Stimulated activated CD4-positive, alpha-beta T cell treated with anti-CD3 and anti-CD28 coated beads, Interleukin-1b, Interleukin-23, amount 100 ng/mL, for 1 hour (primary cell): ENCODE measurements at places on chromosomes 16 and 17.

DNA sequence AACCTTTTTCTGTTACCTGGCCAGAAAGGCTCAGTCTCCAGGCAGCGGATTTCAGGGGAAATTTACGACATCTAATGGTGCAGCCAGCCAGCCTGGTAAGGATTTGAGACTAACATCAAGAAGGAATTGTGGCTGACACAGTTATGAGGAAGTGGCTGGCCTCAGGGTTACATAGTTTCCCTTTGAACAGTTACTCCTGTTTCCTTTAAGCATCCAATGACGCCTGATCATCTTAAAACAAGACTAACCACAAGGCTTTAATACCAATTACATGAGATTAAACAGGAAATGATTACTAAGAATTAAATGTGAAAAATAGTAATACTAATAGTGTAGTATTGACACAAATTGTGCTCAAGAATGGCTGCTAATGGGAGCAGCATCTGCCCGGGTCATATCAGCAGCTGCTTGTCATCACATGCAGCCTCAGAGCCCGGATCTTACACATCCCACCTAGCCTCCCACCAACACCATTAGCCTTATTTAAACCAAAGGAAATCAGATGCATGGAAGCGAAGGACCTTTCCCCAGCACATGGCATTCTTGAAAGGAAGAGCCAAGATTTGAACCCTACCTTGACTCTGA lies 431.8 kb downstream of the PMP22 start:
- DNase-seq, result no peak

DNA sequence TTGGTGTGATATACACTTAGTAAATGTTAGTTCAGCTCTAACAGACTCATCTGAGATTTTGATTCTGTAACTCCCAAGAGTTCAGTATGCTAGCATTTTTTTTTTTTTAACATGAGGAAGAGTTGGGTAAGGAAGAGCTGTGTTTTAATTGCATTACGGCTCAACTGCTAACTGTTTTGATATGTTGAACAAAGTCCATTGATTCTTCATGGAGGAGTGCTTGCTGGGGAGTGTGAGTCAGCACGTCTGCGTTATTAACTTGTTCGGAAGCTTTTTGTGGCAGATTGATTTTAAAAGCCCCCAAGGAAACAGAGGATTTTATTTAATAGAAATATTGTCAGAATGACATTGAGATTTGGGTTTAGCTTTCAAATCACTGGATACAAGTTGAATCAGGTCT lies 45.8 kb downstream of the PITPNC1 start:
- DNase-seq, result no peak

- DNase-seq, result no peak
Measured at GRCh38 chr17:34114174-34114573, 140.9 kb upstream of the CCL2 start.

DNA sequence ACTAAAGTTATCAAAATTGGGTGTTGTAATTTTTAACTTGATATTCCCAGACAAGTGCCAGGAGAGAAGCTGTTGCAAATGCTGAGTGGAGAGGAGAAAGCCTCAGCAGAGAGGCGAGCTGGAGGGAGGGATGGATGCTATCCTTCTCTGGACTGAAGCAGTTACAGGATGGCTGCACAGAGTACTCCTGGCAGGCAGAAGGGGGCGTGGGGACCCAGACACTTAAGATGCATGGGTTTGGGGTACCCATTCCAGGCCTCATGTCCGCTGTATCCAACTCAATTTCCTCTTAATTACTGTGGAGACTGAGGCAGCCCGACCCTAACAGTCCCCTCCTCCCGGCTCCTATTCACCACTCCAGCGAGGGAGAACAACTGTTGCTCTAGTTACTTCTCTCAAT lies 25.4 kb upstream of the ALDH3A1 start:
- no peak for DNase-seq

DNA sequence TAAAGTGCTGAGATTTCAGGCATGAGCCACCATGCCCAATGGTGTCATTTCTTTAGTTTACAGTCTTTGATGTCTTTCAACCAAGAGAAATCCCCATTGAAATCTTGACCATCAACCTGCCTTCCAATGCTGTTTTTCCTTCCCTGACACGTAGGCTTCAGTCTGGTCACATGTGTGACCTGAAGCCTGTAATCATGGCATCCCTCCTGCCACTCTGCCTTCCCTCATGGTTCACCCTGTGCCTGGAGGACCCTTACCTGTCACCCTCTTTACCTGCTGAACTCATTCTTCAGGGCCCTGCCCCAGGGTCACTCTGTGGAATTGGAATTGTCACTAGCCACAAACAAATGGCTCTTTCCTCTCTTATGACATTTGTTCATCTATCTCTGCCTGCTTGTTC lies 18.1 kb upstream of the ARHGAP23 start:
- no peak for DNase-seq

GRCh38 chr16:78075800-78076199 lies 23.7 kb upstream of the WWOX start:
- no peak for DNase-seq

- no peak for DNase-seq
Measured at GRCh38 chr17:27423651-27424050, 32.6 kb upstream of the KSR1 start.

- no peak for DNase-seq
Measured at GRCh38 chr16:85425074-85425662, 188.0 kb upstream of the GSE1 start.

DNA sequence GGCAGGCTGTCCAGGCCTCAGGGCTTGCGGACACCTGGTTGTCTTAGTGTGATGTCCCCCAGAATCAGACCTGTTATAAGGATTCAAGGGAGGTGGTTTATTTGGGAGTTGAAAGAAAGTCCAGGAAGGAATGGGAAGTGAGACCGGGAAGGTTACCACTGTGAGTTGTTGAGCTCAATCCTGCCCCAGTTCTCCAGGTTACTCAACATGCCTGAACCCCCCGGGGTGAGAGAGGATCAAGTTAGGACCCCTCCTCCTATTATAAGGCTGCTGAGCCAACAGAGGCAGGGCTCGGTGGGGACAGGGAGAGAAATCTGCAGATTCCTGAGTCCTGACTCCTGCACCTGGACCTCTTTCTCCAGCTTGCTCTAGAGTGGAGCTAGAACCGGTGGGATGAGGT lies 86.4 kb downstream of the MRM1 start:
- no peak for DNase-seq

- DNase-seq, result no peak
Measured at GRCh38 chr16:12344577-12345343, 368.2 kb downstream of the SNX29 start.

GRCh38 chr16:50588276-50588675 lies 40.1 kb downstream of the NKD1 start:
- no peak for DNase-seq

DNA sequence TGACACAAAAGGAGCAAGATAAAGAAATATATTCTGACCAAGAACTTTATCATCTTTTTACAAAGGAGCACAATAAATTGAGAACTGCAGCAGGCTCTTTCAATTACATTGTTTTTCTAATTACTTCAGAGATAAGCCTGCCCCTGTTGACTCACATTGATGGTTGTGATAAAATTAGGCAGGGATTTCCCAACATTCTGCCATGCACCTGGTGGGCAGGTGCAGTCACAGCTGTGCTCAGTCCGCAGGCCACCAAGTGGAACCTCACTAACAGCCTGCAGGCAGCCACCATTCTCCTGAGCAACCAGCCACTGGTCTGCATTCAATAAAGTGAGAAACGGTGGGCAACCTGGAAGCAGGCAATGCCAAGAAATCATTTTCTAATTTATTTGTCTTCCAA lies 5.1 kb downstream of the FANCA start:
- no peak for DNase-seq

- no peak for DNase-seq
Measured at GRCh38 chr16:15749371-15749770, 99.3 kb downstream of the NDE1 start.

GRCh38 chr17:73387746-73388577 lies 76.2 kb upstream of the CDC42EP4 start:
- no peak for DNase-seq

DNA sequence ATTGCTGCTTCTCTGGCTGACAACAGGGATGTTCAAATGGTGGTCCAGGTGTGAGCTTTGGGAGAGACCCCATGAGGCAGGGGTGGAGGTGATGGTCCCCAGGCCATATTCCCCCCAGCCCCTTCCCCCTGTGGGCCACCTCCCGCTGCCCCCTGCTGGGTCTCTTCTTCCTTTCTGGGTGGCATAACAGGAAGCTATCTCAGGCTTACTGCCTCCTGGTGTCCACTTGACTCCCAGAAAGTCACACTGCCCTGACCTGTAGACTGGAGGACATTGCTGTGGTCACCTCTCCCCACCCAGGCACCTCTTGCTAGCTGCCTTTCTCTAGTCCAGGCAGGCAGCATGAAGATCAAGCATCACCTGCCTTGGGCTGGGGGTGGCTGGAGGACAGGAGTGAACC lies 46.4 kb upstream of the PLCG2 start:
- DNase-seq, result no peak

- no peak for DNase-seq
Measured at GRCh38 chr16:69037373-69038160, 67.9 kb upstream of the HAS3 start.

DNA sequence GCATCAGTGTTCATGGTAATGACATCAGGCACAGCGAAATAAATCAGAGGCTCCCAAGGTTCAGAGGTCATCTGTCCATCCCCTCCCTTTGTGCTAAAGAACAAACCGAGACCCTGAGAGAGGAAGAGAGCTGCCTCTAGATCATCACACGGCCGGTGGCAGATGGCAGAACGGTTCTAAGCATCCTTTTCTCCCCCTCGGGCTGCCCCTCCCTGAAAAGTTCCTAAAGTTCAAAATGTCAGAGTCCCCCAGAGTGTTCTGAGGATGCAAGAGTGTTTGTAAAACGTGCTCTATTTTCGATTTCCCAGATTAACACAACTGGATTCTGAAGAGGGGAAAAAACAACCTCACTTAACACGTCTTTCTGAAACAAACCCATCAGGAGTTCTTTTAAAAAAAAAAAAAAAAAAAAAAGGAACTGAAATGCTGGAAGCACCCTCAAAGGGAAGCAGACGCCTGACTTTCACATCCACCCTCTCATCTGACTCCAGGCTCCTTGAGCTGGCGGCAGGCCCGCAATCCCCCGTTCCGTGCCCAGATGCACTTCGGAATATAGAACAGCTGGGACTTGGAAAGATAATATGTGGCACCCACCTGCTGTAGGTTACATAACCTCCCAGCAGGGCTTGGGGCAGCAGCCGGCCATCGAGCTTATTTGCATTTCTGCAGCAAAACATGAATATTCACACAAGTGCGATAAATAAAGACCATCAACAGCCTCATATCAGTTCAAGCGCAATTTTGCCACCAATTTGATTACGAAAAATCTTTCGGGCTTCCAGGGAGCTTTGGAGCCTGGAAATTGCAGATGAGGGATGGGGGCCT lies 115.5 kb upstream of the SMURF2 start:
- no peak for DNase-seq

- DNase-seq, result no peak
Measured at GRCh38 chr16:85861095-85861825, 37.7 kb upstream of the IRF8 start.

GRCh38 chr16:85170066-85170491 lies 57.8 kb upstream of the CIBAR2 start:
- DNase-seq, result no peak

DNA sequence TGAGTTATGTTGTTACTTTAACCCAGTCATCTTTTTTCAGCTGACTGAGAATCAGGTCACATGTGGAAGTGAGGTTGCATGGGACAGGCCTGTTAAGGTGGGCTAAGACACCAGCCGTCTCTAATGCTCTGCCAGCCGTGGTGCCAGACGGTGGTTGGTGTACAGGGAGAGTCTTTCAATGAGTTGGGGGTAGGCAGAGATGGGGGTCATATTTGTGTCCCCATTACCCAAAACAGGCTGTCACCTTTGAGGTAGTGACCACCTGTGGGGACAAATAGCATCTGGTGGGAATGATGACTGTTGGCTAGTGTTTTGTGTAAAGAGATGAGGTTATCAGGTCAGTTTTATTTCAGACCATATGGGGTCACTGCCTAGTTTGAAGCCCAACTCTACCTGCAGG lies 1.8 kb downstream of the RPL38 start:
- no peak for DNase-seq

- DNase-seq, result no peak
Measured at GRCh38 chr17:75493476-75494129, 21.7 kb downstream of the CASKIN2 start.

DNA sequence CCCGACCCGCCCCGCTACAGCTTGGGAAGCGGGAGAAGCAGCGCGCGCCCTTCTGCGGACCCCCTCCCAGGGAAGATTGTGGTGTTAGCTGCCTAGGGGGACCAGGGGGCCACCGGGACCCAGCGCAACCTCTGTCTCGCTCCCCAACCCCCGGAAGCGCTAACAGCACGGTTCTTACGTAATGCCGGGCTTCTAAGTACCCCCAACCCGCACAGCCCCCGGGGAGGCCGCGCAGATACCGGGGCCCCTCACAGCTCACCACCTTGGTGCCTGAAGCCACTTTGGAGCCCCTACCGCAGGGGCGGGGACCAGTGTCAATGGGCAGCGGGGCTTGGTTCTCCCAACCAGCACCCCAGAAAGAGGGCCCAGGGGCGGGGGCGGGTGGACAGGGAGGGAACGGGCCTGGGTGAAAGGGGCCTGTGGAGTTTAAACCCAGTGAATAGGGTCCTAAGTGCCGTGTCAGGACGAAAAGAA lies 348 bp downstream of the MPP2 start:
- no peak for DNase-seq
